ENCODE measurements at places on chromosomes 1 and 21.

- DNase-seq: no peak
These were observed 779.4 kb downstream of the LTN1 start for GRCh38 chr21:28213261-28213660.

DNA sequence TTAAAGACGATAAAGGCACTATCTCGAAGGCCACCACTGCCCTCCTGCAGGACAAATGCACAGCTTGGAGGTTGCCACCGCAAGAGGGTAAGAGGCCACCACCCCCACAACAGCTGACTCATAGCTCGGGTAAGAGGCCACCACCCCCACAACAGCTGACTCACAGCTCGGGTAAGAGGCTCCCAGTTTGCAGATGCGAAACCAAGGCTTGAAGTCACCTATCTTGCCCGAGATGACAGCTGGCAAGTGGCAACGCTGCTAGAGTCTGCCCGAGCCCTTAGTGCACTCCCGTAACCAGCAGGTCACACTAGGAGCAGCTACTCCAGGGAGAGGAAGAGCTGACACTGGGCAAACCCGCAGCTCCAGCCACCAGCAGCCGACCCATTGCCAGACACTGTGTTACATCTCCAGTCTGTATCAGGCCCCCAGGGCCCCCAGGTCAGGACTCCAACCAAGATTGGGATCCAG, 17.1 kb upstream of the SPSB1 start:
- no peak for DNase-seq

DNA sequence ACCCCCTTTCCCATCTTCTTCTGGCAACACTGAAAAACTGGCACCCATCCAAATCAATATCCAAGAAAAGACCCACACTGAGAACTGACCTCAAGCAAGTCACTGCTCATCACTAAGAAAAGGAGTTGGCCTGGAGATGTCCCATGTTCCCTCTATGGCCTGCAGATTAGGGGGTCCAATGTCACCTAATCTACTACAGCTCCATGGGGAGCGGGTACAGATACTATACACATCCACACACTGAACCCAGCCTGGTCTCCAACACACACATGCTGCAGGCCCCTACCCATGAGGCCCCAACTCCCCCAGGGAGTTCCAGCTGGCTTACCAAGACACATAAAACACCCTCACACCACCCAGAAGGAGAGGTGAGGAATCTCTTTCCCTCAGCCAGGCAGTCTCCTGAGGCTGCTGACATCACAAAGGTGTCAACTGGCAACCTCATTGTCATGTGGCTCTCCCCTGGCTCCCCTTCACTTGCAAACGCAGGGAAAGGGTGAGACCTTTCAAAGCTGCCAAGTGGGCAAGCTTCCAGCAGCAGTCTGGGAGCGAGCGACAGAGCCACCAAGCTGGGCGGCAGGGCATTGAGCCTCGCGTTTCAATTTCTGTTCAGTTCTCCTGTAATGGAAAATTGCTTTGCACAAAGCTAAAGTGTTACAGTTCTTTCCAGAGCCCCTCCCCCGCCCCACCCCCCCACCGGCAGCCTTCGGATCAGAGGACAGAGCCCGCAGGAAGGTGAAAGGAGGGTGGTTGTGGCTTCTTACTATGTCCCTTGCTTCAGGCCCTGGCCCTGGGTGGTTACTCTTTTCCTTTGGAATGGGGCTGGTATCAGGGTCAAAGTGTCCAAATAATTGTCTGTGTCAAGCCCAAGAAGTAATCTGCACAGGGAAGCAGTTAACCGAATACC, at the start of gene LRRC52:
TSS of gene LRRC52 (plus strand) at position 469 of the 907 bp plus-strand sequence. CDS start at position 766, 297 bp downstream.
- no peak for DNase-seq

DNA sequence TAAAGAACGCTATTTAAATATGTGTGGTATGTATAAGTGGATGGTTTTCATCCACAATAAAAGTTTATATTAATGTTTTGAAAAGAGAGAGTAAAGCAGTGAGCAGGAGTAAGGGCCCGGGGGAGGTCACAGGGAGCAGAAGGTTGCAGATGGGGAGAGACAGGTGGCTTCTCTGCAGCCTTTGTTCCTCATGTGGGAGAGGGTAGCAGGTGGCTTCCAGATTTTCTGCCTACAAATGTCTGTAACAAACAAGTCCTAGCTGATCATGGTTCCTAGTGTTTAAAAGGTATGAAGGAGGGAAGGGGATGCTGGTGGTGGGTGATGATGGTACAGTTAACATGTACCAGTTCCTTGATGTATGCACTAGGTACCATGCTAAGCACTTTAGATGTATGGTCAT, 18.8 kb downstream of the QSOX1 start:
- no peak for DNase-seq

- DNase-seq: no peak
These were observed 5.0 kb downstream of the TRIT1 start for GRCh38 chr1:39877980-39878956.

- no peak for DNase-seq
These were observed 228.6 kb upstream of the LYPLAL1 start for GRCh38 chr1:218945050-218945449.

DNA sequence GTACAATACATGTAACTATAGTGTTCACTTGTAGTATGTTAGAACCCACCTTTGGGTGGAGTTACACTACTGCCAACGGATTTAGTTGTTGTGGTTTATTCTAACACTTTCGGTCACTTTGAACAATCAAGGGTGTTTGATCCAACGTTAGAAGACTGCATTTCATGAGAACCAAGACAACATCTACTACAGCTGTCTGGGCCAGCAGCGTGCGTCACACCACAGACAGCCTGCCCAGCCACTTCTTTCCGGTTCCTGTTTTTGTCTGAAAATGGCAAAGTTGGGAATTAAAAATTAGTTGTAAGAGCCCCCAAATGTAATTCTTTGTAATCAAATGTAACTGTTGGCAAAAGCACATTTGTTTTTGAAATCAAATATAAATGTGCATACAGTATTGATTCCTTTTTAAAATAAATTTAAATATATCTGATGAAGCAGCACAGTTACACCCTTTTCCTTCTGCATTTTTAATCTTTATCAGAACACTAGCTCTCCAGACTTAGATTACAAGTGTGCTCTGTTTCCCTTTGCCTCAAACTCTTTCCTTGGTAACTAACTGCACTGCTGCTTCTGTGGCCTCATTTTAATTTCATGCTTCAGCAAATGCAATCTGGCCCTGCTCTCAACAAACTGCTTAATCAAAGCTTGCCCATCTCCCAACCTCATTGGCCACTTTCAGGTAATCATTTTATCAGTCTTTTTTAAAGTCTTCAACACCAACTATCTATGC, 86.6 kb upstream of the DPH5 start:
- DNase-seq: no peak

DNA sequence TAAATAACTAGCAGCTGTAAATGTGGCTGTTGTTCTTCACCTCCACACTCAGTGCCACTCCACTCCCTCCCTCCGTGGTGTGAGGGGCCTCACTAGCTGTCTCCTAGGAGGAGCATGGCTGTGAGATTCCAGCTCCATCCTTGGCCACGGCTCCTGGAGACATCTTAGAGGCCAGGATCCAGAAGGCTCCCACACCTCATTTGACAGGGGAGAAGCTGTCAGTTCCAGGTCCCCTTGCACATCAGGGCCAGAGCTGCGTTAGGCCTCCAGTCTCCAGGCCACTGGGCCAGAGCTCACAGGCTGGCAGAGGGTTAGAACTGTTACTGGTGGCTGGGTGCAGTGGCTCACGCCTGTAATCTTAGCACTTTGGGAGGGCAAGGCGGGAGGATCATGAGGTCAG, 15.0 kb downstream of the PCSK9 start:
- no peak for DNase-seq

Data from neural crest cell (in vitro differentiated cells).